ENCODE measurements at places on chromosomes 13 and 19.

DNA sequence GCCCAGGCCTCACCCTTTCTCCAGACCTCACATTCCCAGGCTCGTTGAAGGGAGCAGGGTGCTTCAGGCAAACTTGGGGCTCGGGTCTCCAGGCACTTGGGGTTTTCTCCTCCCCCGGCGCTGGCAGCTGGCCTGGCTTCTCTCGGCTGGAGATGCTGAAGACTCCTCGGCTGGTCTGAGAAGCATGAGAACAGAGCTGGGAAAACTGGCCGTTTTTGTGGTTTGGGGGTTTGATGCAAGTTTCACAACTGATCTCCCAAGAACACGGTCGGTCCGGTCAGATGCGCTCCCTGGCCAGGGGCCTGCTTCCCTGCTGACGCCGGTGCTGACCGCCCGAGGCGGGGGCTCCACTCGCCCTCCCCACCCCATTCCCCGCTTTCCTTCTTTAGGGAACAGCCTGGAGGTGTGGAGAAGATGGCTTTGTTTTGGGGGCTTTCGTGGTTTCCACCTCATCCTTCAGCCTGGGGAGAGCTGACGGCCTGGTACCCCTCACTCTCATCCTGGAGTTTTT lies 35.3 kb downstream of the CEBPA start:
- DNase-seq, result no peak

DNA sequence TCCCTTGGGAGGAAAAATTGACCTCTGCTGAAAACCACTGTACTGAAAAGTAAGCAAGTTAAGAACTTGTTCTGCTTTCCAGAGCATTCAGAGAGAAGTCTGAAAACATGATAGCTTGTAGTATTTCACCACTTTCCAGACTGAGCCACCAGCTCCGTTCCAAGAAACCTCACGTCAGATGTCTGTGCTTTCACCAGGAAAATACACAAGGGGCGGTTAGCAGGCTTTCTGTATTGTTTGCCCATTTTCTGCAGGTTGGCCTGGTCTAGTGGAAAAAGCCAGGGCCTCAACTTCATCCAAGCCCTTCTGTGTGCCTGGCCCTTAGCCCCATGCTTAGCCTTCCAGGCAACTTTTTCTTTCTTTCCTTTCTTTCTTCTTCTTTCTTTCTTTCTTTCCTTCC lies 36.4 kb downstream of the RXFP2 start:
- DNase-seq, result no peak

- DNase-seq, result no peak
Measured at GRCh38 chr13:34944751-34945150, 2.7 kb downstream of the NBEA start.

DNA sequence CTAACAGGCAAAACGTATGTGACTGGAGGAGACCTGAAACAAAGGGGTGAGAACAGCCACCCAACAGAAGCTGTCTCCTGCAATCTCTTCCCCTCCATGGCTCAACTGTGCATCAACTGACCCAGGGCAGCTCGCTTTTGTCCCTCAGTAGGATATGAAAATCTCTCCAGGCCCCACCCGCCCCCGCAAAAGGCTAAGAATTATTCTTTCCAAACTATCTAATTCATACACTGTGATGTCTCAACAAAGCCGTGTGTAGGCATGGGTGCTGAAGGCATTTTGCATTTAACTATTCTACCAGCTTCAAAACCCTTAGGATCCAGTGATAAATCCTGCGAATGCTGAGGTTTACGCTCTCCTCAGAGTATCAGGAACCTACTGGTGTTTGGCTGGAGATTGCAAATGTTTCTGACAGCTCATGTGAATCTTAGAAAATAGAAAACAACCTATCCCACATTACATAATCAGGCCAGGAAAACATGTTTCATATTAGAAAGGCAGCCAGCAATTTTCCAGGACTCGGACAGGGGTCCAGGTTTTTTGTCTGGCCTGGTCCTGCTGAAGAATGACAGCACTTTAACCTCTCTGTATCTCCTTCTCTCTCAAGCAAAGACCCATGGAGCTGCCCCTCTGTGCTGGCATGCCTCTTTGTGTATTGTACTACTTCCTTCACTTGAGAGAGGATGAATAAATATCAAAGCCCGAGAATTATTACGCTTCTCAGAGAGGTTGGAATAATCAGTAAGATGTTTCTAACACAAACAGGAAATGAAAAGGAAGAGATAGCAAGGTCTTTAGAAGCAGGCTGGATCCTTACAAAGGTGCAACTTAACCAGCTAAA lies 17.3 kb downstream of the DHRS12 start:
- DNase-seq, result no peak

- peak; percentile 32 for DNase-seq
Measured at GRCh38 chr19:17248011-17248776, 2.5 kb upstream of the NR2F6 start.

DNA sequence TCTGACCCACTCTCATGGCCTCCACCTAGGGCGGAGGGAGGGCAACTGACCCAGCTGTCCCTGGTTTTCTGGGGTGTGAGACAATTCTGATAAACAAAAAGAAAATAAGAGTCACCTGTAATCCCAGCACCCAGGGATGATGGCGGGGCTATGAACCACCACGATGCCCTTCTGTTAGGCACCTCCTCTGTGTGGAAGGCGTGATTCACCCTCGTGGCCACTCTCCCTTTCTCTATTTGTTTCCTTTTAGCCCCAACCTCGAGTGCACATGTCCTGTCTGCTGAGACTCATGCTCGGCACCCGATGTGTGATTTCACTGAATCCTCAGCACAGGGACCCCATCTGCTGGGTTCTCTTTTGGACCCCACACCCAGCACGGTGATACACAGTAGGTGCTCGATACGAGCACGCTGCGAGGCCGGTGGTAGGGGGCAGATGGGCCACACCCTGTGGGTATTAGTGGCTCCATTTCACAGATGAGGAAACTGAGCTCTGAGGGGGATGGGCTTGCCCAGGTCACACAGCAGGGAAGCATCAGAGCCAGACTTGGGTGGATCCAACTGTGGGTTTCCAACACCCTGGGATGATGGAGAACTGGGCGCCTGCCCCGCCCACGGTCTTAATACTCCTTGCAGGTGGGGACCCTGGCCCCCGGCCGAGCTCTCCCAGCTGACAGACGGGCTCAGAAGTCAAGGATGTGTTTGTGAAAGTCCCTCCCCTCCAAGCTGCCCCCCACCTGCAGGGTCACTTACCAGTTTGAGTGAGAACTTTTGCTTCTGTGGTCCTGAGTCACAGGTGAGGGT lies 24.9 kb downstream of the VRK3 start:
- DNase-seq, result no peak

- no peak for DNase-seq
Measured at GRCh38 chr13:112014857-112015256, 52.1 kb upstream of the SOX1 start.

DNA sequence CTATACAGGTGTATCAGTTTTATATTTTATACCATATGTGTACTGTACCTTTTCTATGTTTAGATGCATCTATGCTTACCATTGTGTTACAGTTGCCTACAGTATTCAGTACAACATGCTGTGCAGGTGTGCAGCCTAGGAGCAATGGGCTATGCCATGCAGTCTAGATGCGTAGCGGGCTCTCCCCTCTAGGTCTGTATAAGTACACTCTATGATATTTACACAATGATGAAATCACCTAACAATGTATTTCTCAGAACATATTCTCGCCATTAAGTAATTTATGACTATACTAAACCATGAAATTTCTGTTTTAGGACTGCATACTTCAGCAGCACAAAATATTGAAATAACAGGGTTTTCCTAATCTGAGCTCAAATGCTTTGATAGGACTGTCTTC lies 179.6 kb downstream of the RFC3 start:
- DNase-seq, result no peak

GRCh38 chr19:32828643-32829344 lies 40.8 kb downstream of the SLC7A9 start:
- DNase-seq, result no peak

GRCh38 chr19:20925481-20925880 lies 2.4 kb downstream of the ZNF85 start:
- DNase-seq, result no peak

DNA sequence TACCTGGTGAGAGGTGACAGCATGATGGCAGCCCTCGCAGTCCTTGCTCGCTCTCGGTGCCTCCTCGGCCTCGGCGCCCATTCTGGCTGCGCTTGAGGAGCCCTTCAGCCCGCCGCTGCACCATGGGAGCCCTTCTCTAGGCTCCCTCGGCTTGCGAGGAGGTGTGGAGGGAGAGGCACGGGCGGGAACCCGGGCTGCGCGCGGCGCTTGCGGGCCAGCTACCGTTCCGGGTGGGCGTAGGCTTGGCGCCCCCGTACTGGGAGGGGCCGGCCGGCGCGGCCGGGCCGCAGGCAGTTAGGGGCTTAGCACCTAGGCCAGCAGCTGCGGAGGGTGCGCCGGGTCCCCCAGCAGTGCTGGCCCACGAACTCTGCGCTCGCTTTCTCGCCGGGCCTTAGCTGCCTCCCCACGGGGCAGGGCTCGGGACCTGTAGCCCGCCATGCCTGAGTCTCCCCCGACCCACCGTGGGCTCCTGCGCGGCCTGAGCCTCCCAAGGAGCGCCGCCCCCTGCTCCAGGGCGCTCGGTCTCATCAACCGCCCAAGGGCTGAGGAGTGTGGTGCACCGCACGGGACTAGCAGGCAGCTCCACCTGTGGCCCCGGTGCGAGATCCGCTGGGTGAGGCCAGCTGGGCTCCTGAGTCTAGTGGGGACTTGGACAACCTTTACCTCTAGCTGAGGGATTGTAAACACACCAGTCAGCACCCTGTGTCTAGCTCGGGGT lies 1624.3 kb downstream of the SLITRK1 start:
- DNase-seq, result no peak

DNA sequence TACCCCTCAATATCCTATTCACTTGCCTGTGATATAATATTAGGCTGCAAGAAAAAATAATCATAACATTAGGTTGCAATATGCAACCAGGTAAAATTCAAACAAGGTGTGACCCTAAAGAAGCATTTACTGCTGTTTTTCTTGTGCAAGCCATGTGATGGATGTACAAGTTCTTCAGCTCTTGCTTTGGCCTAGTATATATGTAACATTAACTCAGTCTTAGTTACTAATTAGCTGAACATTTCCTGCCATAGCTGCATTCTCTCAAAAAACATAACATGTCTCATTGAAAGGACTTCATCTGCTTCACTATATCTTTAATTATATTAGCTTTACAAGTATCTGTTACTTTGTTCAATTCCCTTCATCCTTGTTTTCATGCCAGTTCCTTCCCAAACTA lies 406.8 kb upstream of the HTR2A start:
- DNase-seq, result no peak

- no peak for DNase-seq
Measured at GRCh38 chr13:48156466-48156865, 61.6 kb upstream of the MED4 start.

GRCh38 chr13:27960362-27961226 lies 8.5 kb downstream of the CDX2 start:
- DNase-seq, result peak; percentile 85

GRCh38 chr13:45332831-45333219 lies 8.2 kb downstream of the TPT1 start:
- peak; percentile 39 for DNase-seq

- peak; percentile 24 for DNase-seq
Measured at GRCh38 chr19:15159251-15159650, 41.5 kb downstream of the NOTCH3 start.

DNA sequence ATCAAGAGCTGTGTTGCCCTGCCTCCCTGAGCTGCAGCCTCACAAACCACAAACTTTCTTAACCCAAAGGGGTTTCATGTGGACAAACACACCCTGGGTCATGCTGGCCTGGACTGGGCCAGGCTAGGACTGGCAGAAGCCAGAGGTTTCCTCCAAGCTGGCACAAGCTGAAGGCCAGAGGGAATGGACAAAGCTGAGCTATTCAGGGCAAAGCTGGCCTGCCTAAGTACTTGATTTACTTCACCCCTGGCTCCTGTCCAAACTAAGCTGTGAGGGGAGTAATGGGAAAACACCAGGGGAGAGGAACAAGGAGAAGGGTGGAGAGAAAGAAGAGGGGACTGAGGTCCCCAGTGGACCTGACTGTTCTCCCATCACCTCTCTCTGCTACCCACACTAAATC lies 6.2 kb downstream of the CPAMD8 start:
- DNase-seq, result peak; percentile 10

DNA sequence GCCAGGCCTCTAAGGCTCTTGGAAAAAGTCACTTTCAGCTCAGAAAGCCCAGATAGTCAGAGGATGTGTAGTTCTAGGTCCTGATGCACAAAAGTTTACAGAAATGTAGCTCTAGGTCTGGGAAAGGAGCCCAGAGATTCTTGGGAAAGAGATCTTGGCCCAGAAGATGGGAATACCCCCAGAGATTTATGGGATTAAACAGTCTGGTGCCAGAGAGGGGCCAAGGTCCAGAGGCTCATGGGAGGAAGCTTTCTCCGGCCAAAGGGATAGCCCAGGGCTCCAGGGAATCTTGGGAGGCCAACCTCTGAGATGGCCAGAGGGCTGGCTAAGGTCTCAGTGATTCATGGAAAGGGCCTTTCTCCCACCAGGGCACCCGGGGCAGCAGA lies 15.2 kb downstream of the BCAT2 start:
- no peak for DNase-seq

- DNase-seq, result no peak
Measured at GRCh38 chr13:113272701-113273181, 24.3 kb upstream of the LAMP1 start.

- no peak for DNase-seq
Measured at GRCh38 chr13:73922493-73923393, 211.5 kb downstream of the KLF12 start.

GRCh38 chr13:110518571-110518970 lies 43.0 kb downstream of the RAB20 start:
- DNase-seq, result no peak

- no peak for DNase-seq
Measured at GRCh38 chr13:79447741-79448140, 33.2 kb upstream of the NDFIP2 start.

- peak; percentile 2 for DNase-seq
Measured at GRCh38 chr13:102369302-102369701, 32.5 kb downstream of the FGF14 start.

- no peak for DNase-seq
Measured at GRCh38 chr19:5216141-5216847, 124.3 kb downstream of the PTPRS start.

DNA sequence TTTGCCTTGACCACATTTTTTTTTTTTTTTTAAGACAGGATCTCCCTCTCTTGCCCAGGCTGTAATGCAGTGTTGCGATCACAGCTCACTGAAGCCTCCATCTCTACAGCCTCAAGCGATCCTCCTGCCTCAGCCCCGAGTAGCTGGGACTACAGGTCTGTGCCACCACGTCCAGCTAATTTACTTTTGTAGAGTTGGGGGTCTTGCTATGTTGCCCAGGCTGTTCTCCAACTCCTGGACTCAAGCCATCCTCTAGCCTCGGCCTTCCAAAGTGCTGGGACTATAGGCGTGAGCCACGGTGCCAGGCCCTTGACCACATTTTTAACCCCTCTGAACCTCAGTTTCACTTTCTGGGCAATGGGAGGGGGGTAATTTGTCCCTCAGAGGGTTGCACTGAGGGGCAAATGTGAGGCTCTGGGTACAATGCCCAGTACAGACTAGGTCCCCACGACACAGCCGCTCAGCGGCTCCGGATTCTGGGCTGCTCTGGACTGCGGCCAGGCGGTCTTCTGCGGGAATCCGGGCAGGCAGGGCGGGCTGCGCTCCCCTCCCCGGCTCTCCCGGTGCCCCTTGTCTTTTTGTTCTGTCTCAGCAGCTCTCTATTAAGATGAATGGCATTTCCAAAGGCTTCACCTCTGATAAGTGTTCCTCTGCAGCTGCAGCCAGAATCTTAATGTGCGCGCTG lies 3.8 kb upstream of the ALOX5AP start:
- no peak for DNase-seq

Measured in mesenchymal stem cell (in vitro differentiated cells and primary cell).